Stimulated activated CD4-positive, alpha-beta T cell treated with anti-CD3 and anti-CD28 coated beads, Interleukin-4, amount 100 ng/mL, for 24 hours (primary cell): ENCODE measurements at places on chromosomes 11 and 22.

GRCh38 chr22:36363349-36363981 lies 24.3 kb downstream of the MYH9 start:
- DNase-seq = no peak

DNA sequence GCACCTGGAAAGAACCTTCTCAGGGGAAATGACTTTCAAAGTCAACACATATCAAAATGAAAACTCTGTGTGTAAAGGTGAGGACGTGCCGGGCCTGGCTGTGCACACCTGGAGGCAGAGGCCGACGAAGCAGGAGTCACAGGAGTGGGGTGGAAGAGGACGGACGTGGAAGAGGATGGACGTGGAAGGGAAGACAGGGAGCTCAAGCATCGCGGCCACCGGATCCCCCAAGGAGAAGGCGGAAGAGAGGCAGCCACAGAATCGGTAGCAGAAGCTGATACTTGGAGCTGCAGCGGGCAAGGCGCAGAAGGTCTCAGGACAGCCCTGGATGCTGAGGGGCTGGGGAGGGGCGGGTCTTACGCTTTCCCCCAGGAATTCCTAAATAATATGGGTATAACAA lies 519.8 kb downstream of the BRD1 start:
- no peak for DNase-seq

DNA sequence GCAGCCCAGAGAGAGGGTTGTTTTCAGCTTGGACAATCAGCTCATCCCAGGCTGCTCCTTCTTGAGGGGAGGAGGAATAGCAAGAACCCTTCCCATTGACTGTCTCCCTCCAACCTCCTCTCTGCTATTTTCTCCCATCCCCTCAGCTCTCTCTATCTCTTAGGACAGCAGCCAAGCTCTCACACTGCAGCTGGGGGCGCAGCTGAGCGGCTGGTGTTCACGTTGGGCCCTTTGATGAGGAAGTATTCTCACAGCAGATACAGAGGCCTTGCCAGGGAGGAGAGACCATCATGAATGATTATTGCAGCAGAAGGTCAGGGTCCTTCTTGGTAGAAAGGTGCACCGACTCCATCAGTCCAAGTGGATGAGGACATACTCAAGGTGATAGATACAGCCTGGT lies 26.5 kb upstream of the CADM1 start:
- no peak for DNase-seq

DNA sequence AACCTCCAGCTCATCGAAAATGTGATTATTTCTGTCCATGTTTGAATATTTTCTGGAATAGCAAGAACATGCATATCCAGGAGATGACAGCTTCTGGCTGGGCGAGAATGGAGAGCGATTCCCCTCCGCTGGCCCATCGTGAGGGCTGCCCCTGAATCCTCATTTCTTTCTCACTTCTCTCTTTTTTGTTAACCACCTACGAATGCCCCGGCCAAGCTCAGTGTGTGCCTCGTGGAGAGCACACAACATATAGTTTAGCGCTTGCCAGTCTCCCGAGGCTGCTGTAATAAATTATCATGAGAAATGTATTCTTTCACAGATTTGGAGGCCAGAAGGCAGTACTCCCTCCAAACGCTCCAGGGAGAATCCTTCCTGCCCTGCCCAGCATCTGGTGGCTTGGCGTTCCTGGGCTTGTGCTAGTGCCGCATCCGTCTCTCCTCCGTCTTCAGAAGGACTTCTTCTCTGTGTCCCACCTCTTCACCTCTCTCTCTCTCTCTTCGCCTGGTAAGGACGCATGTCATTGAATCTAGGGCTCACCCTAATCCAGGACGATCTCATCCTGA lies 1306.0 kb downstream of the TBC1D22A start:
- no peak for DNase-seq

- DNase-seq = no peak
These were observed 90.3 kb downstream of the TMPRSS5 start for GRCh38 chr11:113615773-113616172.

DNA sequence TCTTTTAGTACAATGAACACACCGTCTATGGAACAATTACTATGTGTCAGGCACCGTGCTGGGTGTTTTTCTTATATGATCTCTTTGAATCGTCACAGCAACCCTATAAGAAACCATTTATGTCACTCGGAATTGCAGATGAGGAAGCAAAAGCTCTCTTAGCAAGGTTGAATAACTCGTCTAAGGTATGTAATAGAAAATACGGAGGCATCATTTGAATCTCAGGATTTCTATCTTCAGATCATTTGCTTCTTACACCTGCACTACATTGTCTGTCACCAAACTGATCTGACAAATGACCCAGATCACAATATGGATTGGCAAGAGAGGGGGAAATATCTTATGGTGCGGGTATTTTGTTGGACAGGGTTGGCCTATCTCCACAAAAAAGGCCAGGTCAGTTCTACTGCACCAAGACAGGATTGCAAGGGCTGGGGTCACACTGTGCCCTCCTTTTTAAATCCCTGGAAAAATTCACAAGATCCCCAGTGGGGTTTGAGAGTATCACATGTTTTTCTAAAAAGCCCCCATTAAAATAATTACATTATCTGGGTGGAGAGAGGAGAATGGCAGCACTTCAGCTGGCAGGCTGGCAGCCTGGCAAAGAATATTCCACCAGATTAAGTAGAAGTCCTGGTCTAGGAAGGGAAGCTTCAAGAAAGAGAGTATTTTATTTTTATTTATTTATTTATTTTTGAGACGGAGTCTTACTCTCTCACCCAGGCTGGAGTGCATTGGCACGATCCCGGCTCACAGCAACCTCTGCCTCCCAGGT lies 110.7 kb upstream of the CLMP start:
- DNase-seq = no peak

GRCh38 chr11:9446230-9446629 lies 14.6 kb upstream of the ZNF143 start:
- DNase-seq = no peak

DNA sequence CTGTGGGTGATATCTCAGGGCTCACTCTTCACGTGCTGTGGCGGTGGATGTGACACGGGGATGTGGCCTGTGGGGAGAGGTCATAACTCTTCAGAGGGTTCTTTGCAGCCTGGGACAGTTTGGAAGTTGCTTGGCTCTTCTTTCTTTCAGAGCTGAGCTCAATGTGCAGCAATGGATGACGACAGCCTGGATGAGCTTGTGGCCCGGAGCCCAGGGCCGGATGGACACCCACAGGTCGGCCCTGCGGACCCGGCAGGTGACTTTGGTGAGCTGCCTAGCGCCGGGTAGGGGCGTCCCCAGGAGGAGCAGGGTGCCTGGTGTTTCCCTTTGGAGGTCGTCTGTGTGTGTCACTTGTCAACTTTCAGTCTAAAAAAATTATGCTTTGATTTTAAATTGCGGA lies 5.1 kb downstream of the PHRF1 start:
- no peak for DNase-seq

DNA sequence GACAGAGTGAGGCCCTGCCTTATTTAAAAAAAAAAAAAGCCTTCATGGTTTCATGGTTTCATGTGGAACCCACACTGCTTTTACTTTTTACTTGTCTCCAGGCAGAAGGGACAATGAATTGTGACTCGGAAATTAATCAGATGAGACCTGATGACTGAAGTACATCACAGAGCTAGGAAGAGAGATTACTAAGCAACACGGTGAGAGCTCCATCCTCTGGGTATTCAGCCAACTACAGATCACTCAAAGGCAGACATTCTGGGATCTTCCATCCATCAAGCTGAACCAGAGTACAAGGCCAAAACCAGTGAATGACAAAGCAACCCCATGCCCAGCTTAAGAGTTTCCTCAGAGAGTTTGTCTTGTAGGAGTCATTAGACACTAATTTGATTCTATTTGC lies 433.2 kb downstream of the SOX6 start:
- DNase-seq = no peak

DNA sequence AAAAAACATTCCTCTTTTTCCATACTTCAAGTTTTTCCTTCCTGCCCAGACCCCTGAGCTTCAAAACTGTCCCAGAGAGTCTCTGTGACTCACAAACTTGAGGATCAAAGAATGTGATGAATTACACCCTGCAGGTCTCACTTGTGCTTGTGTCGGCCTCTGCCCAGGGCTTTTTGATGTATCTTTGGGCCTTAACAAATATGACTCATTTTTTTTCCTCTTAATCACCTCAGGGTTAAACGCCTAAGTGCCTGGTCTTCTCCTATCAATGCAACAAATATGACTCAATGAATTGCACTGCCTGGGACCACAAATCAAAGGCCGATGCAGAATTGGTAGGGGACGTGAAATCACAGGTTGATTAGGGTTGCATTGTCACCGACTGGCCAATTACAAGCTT lies 267.7 kb downstream of the LARGE1 start:
- DNase-seq = no peak

DNA sequence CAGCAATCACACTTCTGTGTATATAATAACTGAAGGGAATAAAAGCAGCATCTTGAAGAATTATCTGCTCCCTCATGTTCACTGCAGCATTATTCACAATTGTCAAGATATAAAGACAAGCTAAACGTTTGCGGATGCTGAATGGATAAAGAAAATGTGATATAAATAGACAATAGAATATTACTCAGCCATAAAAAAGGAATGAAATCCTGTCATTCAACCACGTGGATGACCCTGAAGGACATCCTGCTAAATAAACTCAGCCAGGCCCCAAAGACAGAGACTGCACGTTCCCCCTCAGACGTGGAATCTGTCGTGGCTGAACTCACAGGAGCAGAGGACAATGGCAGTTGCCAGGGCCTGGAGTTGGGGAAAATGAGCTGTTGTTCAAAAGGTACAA lies 9.6 kb downstream of the ZNF195 start:
- DNase-seq = no peak
